ENCODE measurements at places on chromosomes 12 and 14. TPM values are rescaled to one million over a fixed set of nuclear protein-coding genes. Genes with fewer than 3 reads are reported as not detected.

Gene IGF1
- total RNA-seq, result 0.61 TPM

Gene OR4E2
- not detected for total RNA-seq

Gene RDH5
- 9.2 TPM for total RNA-seq

Gene RNF212B
- total RNA-seq, result 0.17 TPM

Gene AJUBA
- total RNA-seq, result 15.9 TPM

Gene ZNF891
- 0.61 TPM for total RNA-seq

Gene P2RX2
- not detected for total RNA-seq

Gene SERPINA3
- total RNA-seq, result 17,984 TPM

Gene SVOP
- total RNA-seq, result not detected

Gene EXOC3L4
- 46.8 TPM for total RNA-seq

Gene TC2N
- total RNA-seq, result 6.4 TPM

Gene NGB
- total RNA-seq, result not detected

Gene PRH2
- 0.42 TPM for total RNA-seq

Gene C12orf50
- total RNA-seq, result 0.08 TPM

Gene MYH7
- 0.42 TPM for total RNA-seq

Gene SLC25A21
- total RNA-seq, result 24.3 TPM

Gene ANKRD33
- total RNA-seq, result not detected

Gene PAWR
- total RNA-seq, result 24.1 TPM

Gene NKX2-1
- total RNA-seq, result not detected

Gene SYNDIG1L
- not detected for total RNA-seq

Gene NOXRED1
- 0.19 TPM for total RNA-seq

Gene TCL1A
- 0.17 TPM for total RNA-seq

Gene C1R
- total RNA-seq, result 1,249 TPM

Gene PLBD2
- total RNA-seq, result 21.5 TPM

Gene HOXC11
- total RNA-seq, result not detected

Gene TAS2R7
- 0.42 TPM for total RNA-seq

Gene FSCB
- total RNA-seq, result not detected

Gene FGF6
- total RNA-seq, result not detected

Gene BCDIN3D
- 1.7 TPM for total RNA-seq

Gene KRT77
- not detected for total RNA-seq

Gene OASL
- total RNA-seq, result 0.89 TPM

Gene CD163
- 153 TPM for total RNA-seq

Gene COCH
- 0.33 TPM for total RNA-seq

Gene RASSF9
- total RNA-seq, result 1.0 TPM

Gene SALL2
- 2.9 TPM for total RNA-seq

Gene DCN
- total RNA-seq, result 110 TPM

Gene KRT79
- total RNA-seq, result not detected

Gene FAM181A
- total RNA-seq, result not detected

Gene CLSTN3
- total RNA-seq, result 27.1 TPM

Gene ZDHHC22
- not detected for total RNA-seq

Gene MSI1
- total RNA-seq, result 1.2 TPM

Gene MGAT4C
- 0.65 TPM for total RNA-seq
